ENCODE measurements at places on chromosomes 6 and 20. TPM values are rescaled to one million over a fixed set of nuclear protein-coding genes. Genes with fewer than 3 reads are reported as not detected.
A peak's percentile ranks its signal among the peaks of the same experiment; 100 is the strongest.

The MICA gene
- 16.9 TPM for total RNA-seq

GRCh38 chr6:95489185-95489863, 88.0 kb upstream of the MANEA start:
- H3K4me3 ChIP-seq = no peak overlapping the region
- H3K4me1 ChIP-seq = no peaks in the 10 kb centered on the region
- no peak for DNase-seq
- H3K36me3 ChIP-seq = no peaks in the 10 kb centered on the region
- no peak overlapping the region for H3K27ac ChIP-seq

GRCh38 chr6:37822851-37823682, 3.5 kb downstream of the ZFAND3 start:
- H3K4me1 ChIP-seq = peaks cover 59% of the 10 kb centered on the region
- no peak for DNase-seq
- H3K27me3 ChIP-seq = no peaks in the 10 kb centered on the region
- H3K36me3 ChIP-seq = peaks cover 6% of the 10 kb centered on the region
- H3K4me3 ChIP-seq = peak overlapping the region; percentile 85

The CRISP2 gene
- not detected for total RNA-seq

GRCh38 chr6:71513036-71513435, 224.4 kb downstream of the OGFRL1 start:
- no peak for DNase-seq
- H3K4me1 ChIP-seq = no peaks in the 10 kb centered on the region
- H3K36me3 ChIP-seq = no peaks in the 10 kb centered on the region

GRCh38 chr6:31355583-31355948, 1.4 kb downstream of the HLA-B start:
- H3K4me1 ChIP-seq = peaks cover 78% of the 10 kb centered on the region
- H3K36me3 ChIP-seq = peaks cover 36% of the 10 kb centered on the region
- H3K4me3 ChIP-seq = peak overlapping the region; percentile 93
- DNase-seq = no peak
- H3K27ac ChIP-seq = peak overlapping the region; percentile 99
- H3K27me3 ChIP-seq = no peaks in the 10 kb centered on the region

The CST7 gene
- 129 TPM for total RNA-seq

DNA sequence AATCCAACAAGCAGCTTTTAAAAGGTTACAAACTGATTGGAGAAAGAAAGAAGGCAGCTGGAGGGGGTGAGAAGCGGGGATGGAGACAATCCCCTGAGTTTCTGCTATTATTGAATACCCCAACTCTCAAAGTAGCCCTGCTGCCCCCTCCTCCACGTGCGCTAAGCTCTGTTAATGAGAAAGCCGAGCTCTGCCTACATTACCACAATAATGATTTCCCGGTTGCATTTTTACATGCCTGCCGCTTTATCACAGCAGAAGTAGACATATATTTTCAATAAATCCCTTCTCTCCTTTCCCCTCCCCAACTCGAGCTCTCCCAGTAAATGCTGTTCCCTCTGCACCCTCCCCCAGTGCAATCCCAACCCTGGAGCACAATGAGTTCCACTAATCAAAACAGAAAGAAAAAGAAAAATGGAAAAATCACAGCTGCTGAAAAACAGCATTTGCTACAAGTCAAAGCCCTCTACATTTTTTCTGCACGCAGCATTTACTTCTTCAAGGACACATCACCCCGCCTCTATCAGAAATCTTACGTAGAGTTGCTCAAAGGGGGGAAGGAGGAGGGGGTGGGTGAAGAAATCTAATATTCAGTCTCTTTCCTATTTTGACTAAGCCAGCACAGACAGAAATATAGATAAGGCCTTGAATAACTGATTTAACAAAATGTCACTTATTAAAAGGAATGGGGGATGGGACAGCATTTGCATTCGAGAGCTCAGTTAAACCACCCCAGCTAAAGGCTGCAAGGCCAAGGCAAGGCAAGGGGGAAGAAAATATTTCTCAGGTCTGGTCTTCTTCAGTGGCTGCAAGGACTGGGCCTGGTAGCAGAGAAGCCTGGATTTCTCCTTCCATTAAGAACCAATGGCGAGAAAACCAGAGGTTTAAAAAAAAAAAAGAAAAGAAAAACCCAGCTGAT, 10.7 kb downstream of the TRERF1 start:
- H3K4me3 ChIP-seq = peak overlapping the region; percentile 72
- DNase-seq = no peak
- peaks cover 36% of the 10 kb centered on the region for H3K4me1 ChIP-seq

GRCh38 chr20:10987651-10988383, 314.0 kb upstream of the JAG1 start:
- no peak for DNase-seq
- no peaks in the 10 kb centered on the region for H3K27me3 ChIP-seq
- H3K4me3 ChIP-seq = no peak overlapping the region
- no peak overlapping the region for H3K27ac ChIP-seq
- no peaks in the 10 kb centered on the region for H3K36me3 ChIP-seq
- H3K4me1 ChIP-seq = no peaks in the 10 kb centered on the region

GRCh38 chr6:41239467-41240159, 11.5 kb downstream of the TREML4 start:
- no peak overlapping the region for H3K4me3 ChIP-seq
- no peaks in the 10 kb centered on the region for H3K36me3 ChIP-seq
- H3K27ac ChIP-seq = no peak overlapping the region
- peaks cover 10% of the 10 kb centered on the region for H3K4me1 ChIP-seq

DNA sequence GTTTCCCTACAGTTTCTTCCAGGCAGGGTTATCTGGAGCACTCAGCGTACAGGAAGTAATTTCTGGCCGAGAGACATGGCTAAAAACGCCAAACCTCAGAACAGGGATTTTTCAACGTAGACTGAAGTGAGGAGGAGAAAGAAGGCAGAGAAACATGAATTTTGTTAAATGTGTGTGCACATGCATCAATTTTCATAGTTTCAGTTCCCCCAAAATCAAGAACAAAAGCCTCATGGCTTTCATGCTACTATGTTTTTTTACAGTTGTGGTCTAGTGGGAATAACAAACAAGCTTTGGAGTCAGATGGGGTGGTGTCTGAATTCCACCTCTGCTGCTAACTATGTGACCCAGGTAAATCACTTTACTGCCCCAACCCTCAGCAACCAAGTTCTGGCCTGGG, 4.9 kb downstream of the TOMM34 start:
- DNase-seq = no peak
- no peaks in the 10 kb centered on the region for H3K27me3 ChIP-seq
- peaks cover 35% of the 10 kb centered on the region for H3K4me1 ChIP-seq
- H3K36me3 ChIP-seq = peaks cover 52% of the 10 kb centered on the region

DNA sequence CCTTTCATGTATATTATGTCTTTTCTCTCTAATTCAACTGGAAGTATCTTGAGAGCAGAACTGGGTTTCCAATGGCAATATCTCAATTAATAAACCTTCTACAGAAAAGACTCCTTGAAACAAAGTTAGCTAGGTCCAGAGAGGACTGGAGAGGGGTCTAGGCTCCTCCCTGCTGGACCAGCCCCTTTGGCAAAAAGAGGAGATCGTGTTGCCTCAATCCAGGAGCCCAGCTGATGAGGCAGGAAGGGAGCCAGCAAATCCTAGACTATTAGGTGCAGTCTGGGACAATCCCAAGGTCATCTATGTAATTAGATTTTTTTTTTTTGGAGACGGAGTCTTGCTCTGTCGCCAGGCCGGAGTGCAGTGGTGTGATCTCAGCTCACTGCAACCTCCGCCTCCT, 21.9 kb downstream of the BCL2L1 start:
- peaks cover 21% of the 10 kb centered on the region for H3K36me3 ChIP-seq
- no peak for DNase-seq
- H3K4me1 ChIP-seq = peaks cover 54% of the 10 kb centered on the region
- H3K4me3 ChIP-seq = peak overlapping the region; percentile 90

DNA sequence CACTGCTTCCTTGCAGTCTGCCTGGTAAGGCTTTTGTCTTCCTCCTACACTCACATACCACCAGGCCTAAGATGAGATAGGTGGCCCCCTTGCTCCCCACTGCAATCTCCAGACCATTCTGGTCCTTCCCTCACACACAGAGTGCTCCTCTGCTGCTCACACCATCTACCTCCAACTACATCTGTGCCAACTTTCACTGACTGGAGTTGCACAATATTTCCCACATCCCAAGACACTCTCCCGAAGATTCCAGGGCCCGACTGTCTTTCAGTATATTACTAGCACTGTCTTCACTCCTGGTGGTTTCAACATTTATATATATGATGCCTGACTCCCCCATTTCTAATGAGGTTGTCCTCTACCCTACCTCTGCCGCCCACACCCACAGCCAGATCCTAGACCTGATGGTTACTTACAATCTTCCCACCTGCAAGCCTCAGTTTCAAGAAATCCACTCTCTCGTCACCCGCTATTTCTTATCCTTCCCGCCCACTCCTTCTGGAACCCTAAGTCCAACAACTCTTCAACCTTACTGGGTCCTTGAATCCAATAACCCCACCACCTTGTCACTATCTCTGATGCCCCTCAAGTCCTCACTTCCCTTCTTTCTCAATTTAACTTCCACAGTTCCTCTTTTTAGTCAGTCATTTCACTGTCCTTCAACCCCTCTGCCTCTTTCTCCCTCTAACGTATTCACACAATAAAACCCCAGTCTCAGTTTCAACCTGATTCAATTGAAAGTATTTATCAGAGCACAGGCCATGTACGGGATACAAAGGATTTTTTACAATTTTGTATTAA, 21.6 kb downstream of the RALGAPA2 start:
- no peak overlapping the region for H3K27ac ChIP-seq
- no peaks in the 10 kb centered on the region for H3K36me3 ChIP-seq
- H3K27me3 ChIP-seq = no peaks in the 10 kb centered on the region
- DNase-seq = no peak
- peaks cover 21% of the 10 kb centered on the region for H3K4me1 ChIP-seq
- H3K4me3 ChIP-seq = no peak overlapping the region

GRCh38 chr20:13158369-13158768, 62.7 kb upstream of the ISM1 start:
- DNase-seq = no peak
- no peaks in the 10 kb centered on the region for H3K4me1 ChIP-seq
- no peak overlapping the region for H3K4me3 ChIP-seq
- H3K27ac ChIP-seq = no peak overlapping the region

The CDH4 gene
- not detected for total RNA-seq

- DNase-seq = no peak
- H3K36me3 ChIP-seq = no peaks in the 10 kb centered on the region
- no peak overlapping the region for H3K4me3 ChIP-seq
These were observed 76.7 kb downstream of the FOXC1 start for GRCh38 chr6:1686117-1687098.

DNA sequence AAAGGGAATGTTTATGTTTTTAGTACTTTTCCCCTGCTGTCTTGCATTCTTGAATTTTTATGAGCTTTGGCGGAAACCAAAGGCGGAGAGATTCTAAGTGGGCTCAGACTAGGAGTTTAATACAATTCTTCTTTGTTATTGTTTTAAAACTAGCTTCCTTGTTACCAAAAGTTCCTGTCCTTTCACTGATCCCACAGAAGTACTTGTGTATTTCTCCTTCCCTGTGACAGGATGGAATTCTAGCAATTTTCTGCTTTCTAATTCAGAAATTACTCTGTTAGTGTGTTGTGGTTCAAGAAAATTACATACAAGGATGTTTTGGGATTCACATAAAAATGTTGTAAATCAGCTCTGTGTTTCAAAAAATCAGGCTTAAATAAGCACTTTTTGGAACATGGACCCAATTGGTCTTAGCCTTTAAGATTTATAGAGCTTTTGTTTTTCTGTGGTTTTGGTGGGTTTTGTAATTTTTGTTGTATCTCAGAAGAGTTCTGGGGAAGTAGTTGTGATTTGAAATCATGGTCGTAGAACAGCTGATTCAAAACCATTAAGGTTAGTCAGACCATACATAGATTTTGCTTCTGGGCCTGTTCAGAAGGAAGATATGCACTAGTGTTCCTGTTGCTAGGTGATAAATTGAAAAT, 17.6 kb upstream of the CTAGE9 start:
- peaks cover 5% of the 10 kb centered on the region for H3K36me3 ChIP-seq
- peaks cover 11% of the 10 kb centered on the region for H3K27me3 ChIP-seq
- DNase-seq = no peak
- no peak overlapping the region for H3K4me3 ChIP-seq
- H3K27ac ChIP-seq = no peak overlapping the region

The PAK5 gene
- total RNA-seq = not detected

The FAM83C gene
- total RNA-seq = not detected

The FHL5 gene
- not detected for total RNA-seq

DNA sequence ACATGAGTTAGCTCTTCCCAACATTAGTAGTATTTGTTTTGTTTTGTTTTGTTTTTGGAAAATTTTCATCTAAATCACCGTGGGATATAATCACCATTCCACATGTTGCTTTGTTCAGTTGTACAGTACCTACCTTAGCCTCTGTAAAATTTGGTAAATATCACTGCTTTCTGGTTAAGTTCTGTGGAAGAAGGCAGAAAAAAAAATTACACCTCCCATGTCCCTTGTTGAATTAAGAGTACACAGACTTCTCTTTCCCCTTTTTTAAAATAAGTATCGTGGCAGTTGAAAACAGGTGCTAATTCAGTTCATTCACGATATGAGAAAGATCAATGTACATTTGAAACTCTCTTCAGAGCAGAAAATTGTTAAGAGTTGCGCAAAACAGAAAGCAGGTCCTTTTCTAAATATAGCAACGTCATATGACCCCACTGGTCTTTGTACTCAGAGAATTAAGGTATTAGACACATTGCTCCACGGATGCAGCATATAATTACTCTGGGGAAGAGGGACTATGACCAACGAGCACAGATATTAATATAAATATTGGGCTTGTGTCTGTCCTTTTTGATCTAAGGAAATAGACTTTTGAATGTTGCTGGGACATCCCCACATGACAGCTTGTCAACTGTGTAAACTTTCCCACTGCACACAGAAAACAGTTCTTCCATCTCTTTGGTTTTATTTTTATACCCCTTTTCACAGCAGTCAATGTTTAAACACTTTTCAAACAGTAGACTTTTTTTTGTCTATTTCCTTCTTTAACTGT, 58.6 kb upstream of the ZNF217 start:
- H3K4me1 ChIP-seq = peaks cover 29% of the 10 kb centered on the region
- no peaks in the 10 kb centered on the region for H3K27me3 ChIP-seq
- H3K27ac ChIP-seq = peak overlapping the region; percentile 98
- H3K36me3 ChIP-seq = no peaks in the 10 kb centered on the region
- no peak for DNase-seq

Measured in natural killer cell treated with Interleukin-12 subunit alpha and Interleukin-12 subunit beta and Interleukin-15 and Interleukin-18, amount 100 ng/mL, for 72 hours (primary cell).